Natural killer cell treated with Interleukin-12 subunit alpha and Interleukin-12 subunit beta and Interleukin-15 and Interleukin-18, amount 100 ng/mL, for 72 hours (primary cell): ENCODE measurements at places on chromosomes 4 and X.
A peak's percentile ranks its signal among the peaks of the same experiment; 100 is the strongest.

GRCh38 chr4:58590722-58591121 is 1480.5 kb upstream of the IGFBP7 start:
- DNase-seq, result no peak

DNA sequence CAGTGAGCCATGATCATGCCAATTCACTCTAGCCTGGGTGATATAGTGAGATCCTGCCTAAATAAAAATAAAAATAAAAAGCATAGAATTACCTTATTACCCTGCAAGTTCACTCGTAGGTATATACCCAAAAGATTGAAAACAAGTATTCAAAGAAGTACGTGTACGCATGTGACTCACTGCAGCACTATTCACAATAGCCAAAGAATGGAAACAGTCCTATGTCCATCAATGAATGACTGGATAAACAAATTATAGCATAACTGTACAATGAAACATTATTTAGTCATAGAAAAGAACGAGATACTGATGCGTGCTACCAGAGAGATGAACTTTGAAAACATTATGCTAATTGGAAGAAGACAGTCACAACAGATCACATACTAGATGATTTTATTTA is 204.6 kb upstream of the DIAPH2 start:
- no peak for DNase-seq

DNA sequence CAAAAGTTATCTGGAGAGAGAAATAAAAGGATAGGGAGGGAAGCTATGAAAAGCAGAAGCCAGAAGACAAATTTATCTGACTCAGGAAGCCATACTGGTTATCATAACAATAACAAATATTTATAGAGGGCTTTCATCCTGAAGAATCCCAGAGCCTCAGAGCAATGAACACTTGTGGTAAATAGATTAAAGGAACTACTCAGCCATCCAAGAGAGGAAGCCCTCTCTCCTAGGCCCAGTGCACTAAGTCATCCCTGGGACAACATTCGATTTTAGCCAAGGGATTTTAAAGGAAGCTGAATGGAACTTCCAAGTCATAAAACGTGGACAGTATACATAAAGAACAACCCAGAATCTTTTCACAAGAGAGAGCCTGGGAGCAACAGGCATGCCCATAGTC is 76.9 kb downstream of the COL4A6 start:
- no peak for DNase-seq

DNA sequence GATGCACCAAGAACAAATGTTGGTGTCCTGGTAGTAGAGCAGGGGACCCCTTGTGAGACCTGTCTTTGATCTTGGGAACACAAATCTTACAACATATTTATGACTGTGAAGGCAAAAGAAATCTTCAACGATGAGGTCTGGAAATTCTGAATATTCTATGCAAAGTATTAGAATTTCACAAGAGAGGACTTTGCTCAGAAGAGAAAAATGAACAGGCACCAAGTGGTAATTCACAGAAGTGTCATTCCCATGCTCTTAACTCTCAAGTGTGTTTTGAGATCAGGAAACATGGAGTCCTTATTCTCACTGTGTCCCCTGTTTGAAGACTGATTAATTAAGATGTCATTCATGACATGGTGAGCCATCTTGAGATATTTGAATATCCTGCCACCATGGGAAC is 52.5 kb downstream of the COQ2 start:
- DNase-seq, result no peak

- no peak for DNase-seq
Observed at GRCh38 chr4:188930822-188931221, 791.6 kb downstream of the TRIML1 start.

- peak; percentile 51 for DNase-seq
Observed at GRCh38 chr4:1297456-1298325, 8.0 kb downstream of the MAEA start.

DNA sequence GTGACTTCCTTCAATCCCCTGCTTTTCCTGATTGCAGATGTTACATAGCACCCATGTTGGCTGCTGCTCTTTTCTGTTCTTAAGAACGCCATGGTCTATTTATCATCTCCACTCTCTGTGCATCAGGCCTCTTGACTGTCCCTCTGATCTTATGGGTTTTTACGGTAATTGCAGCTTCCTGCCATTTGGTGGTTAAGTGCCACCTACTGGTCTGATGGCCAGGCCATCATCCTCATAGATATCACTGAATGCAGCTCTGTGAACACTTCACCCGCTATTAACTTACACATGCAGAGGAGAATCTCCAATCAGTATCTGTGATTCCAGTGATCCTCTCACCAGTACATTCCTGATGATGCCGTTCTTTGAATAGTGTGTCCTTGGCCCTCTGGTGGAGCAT is 382.4 kb downstream of the TRAM1L1 start:
- no peak for DNase-seq

GRCh38 chr4:932713-933070 is 432 bp downstream of the TMEM175 start:
- peak; percentile 61 for DNase-seq

DNA sequence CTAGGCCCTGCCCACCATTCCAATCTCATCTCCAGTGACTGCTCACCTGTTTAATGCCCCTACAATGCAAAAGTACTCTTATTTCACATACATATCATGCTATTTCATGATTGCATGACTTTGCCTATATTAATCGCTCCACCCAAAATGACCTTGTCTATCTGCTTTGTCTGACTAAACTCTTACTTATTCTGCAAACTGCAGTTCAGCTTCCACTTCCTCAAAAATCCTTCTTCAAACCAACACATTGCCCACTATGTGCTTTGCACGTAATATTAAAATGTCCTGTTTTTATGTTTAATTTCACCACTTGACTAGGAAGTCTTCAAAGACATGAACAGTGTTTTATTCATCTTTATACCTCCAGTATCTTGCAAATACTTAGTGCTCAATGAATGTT is 229.6 kb downstream of the OPHN1 start:
- DNase-seq, result no peak

- no peak for DNase-seq
Observed at GRCh38 chr4:122914938-122915337, 7.5 kb downstream of the NUDT6 start.

GRCh38 chr4:66376396-66376795 is 706.1 kb upstream of the EPHA5 start:
- DNase-seq, result no peak

DNA sequence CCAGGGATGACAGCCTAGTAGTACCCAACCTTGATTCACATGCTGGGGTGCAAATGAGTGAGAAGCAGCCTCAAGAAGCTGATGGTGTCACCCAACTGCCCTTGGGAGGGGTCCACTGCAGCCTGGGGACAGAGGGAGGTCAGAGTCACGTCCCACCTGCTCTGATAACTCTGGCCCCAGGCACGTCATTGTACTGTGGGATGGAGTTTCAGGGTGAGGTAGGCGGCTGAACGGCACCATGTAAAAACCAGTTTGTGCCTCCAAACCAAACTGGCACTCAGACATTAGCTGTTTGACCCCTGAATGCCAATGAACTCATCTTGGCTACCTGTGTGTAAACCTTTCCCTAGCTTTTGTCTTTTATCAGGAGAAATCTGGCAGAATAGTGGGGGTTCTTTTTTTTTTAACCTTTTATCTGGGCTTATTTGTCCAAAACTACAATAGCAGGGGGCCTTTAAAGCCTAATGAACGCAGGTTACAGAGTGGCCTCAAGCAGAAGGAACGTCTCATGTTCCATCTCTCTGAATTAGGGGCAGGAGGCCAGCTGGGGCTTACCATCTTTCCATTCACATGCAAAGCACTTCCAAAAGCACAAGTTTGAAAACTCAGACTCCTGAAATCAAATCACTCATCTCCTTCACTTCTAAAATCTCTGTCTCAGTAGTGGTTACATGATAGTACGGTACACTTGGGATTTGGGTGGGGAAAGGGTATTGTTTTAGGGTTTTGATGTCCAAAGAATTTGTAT is 89.4 kb downstream of the IRF2 start:
- no peak for DNase-seq

- no peak for DNase-seq
Observed at GRCh38 chr4:78647272-78647671, 95.7 kb downstream of the ANXA3 start.

DNA sequence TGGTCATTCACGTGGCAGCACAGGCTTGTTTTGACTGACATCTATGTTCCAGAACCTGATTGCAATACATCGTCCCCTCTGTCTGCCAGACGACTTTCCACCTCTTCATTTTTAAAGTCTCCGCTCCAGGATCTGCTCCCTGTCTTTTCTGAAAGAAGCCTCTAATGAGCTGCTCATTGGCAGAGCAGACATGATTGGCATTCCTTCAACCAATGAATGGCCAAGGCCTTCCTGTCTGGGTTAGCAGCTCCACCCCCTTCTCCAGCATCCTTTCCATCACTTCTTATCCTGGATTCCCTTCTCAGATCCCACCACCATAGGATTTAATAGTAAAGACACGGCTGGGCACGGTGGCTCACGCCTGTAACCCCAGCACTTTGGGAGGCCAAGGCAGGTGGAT is 202.7 kb upstream of the KLF3 start:
- DNase-seq, result no peak

DNA sequence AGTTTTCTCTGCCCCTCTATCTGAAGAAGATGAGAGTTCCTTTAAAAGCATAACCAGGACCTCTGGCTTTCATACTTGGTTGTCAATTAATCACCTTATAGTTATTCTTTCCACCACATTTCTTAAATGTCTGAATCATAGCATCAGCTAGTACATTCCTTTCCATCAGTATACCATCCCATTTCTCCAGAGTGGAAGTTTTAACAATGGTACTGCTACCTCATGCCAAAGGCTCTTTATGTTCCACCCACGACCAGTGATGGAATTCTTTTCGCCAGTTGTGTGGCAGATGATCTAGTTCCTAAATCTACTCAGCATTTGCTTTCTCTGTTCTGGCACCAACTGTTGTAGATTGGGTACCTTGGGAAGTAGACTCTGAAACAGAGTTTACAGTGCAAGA is 379.8 kb downstream of the ZNF674 start:
- no peak for DNase-seq

DNA sequence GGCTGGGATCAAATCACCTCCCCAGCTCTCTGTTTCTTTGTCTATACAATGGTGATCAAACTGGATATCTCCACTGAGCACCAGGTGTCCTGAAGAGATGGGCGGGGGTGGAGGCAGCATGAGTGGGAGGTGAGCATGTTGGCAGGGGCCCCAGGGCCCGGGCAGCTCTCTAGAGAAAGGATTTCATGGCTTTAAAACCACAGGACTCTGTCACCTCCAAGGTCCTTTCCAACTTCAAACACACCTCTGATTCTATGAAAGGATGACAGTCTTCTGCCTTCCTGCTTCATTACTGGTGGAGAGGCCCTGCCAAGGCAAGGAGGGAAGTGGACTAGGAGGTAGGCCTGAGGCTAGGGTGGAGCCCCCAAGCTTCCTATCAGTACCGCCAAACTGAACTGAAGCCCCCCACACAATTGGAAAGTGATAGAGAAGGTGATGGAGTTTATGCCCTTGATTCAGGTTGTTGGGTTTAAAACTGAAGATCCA is 38.6 kb downstream of the TRIM2 start:
- no peak for DNase-seq

DNA sequence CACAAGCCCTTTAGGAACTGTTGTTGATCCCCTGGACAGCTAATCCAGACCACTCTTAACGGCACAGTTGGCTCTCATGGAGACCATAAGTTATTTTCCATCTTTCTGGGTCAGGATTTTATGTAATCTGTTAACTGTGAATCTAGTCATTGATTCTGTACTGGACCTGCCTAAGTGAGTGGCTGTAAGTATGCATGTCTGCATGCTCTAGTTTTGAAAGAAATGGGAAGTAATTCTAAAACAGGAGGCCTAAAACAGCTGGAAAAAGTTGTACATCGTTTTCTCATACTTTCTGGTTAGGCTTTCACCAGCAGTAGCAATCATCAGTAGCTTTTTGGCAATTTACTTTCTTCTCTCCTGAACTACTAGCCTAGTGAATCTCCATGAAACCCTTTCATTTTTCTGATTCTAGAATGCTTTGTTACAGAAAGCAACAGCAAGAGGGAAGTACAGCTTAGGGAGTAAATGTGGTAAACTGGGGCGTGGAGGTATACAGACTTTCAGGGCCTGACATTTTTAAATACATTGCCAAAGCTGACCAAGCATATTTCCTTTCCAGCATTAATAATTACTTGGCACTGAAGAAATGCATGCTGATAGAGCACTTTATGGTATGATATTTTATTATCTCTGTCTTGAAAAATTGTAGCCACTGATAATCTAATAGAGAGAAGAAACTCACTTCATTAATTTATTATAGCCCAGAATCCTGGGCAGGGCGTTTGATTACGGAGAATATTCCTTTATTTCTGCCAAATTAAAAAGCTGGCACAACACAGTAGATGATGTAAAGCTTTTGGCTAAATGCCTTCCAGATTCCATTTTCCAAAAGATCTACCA is 202.7 kb downstream of the BANK1 start:
- DNase-seq, result no peak

DNA sequence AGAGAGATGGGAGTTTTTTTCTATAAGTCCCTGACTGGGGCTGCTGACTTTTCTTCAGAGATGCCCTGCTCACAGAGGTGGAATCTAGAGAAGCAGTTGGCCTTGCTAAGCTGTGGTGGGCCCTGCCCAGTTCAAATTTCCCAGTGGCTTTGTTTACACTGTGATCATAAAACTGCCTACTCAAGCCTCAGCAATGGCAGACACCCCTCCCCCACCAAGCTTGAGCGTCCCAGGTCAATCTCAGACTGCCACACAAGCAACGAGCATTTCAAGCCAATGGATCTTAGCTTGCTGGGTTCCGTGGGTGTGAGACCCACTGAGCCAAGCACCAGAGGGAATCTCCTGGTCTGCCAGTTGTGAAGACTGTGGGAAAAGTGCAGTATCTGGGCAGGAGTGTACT is 199.8 kb upstream of the WDFY3 start:
- no peak for DNase-seq

GRCh38 chrX:71846429-71846828 is 64.2 kb upstream of the NHSL2 start:
- DNase-seq, result no peak

- peak; percentile 18 for DNase-seq
Observed at GRCh38 chr4:2731907-2732317, 24.2 kb downstream of the TNIP2 start.

GRCh38 chrX:152037183-152037582 is 62.7 kb upstream of the GABRE start:
- DNase-seq, result no peak

DNA sequence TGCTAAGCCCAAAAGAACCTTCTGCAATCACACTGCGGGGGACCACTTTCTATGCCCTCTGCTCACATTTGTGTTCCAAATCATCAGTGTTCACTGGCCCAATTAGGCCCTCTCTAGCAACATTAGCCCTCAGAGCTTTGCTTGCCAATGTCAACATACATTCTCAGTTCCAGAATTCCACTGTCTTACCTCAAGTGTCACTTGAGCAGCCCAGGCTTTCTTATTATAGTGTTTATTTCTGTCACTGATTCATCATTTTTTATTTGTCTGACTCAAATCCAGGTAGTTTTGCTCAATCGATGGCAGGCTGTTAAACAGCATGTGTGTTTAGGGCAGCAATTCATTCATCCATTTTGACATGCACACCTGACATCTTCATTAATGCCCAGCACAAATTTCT is 291.2 kb downstream of the TEX13A start:
- no peak for DNase-seq

GRCh38 chr4:137800861-137801260 is 268.6 kb upstream of the PCDH18 start:
- no peak for DNase-seq

- DNase-seq, result no peak
Observed at GRCh38 chrX:71170660-71171059, 26.0 kb downstream of the NLGN3 start.

GRCh38 chr4:52936729-52937128 is 74.6 kb downstream of the RASL11B start:
- no peak for DNase-seq

- DNase-seq, result no peak
Observed at GRCh38 chrX:21865436-21865835, 9.6 kb downstream of the YY2 start.
